ENCODE measurements at places on chromosomes 16 and 17.

DNA sequence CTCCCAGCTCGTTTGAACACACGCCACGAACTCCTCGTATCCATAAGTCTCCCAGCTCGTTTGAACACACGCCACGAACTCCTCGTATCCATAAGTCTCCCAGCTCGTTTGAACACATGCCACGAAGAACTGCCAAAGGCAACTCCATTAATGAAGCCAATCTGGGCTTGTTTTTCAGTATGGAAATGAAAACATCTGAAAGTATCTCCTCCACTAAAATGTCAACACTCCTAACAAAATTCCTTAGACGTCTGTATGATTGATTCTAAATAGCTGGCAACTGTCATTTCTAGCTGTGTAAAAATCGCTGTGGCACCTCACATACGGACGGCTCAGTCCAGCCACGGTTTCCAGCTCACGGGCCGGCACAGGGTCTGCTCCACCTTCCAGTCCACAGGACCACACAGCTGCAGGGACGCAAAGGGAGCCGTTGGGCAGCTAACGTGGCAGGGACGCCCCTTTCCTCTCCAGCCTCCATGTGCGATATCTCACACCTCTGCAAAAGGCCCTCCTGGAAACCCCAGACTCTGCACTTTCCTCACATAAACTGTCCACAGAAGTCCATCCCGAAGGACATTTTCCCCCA is 67.1 kb upstream of the METRNL start:
- peak; percentile 49 for DNase-seq

DNA sequence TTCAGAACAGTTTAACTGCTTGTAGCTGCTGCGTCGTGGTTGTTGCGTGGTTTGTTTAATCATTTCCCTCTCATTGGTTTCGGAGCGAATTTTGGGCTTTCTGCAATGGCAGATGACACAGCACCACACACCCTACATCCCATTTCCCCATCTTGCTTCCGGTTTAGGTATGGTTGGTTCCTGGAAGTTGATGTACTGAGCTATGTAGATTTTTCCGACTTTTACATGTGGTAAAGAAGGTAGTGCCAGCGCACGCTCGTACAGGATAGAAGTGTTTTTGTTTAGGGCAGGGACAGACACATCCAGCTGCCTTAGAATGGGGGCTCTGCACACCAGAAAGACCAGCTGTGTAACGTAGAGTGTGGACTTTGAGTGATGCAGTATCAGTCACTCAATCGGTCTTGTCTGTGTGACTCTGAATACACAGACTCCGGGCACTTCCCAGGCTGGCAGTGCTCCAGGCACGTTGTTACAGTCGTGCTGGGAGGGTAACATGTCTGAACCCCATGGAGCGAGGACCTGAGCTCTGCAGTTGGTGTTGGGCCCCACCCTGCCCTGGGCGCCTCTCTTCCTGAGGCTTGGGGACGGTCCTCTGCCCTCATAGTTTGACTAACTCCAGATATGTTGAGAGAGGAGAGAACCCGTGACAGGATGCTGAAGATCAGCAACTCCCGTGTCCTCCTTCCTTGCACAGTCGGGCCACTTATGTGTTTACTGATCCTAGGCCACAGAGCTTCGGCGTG is 172.0 kb upstream of the CHMP6 start:
- no peak for DNase-seq

- DNase-seq, result no peak
Measured at GRCh38 chr17:33335491-33336173, 42.5 kb upstream of the ASIC2 start.

- no peak for DNase-seq
Measured at GRCh38 chr17:83131401-83132011, 52.1 kb downstream of the METRNL start.

DNA sequence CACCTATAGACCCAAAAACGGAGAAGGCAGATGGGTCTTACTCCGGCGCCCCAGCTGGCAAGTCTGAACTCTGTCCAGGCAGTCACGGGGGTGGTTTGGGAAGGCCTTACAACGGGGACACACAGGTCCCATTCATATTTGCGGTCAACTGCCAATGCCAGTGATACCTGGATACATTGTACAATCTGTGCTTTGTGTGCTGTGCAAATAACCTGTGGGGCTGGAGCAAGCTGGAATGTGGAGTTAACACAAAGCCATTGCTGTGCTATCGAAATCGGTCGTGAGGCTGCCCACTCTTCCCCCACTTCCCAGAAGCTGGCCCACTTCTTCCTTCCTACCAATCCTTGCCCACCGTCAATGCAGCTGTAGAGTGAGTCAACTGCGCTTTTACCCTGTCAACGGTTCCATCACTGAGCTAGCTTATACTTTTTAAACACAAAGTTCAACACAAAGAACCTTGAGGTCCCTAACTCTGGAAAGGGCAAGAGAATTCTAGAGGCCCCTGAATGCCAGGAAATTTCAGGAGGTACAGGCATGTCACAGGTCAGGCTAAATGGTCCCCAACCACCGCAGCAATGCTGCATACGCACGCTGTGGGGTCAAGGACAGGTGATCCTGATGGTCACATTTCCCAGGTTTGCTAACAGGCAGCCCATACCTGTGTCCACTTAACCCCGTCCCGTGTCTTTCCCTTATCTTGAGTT is 122.8 kb downstream of the ZFHX3 start:
- no peak for DNase-seq

GRCh38 chr17:17845046-17845775 is 8.4 kb upstream of the SREBF1 start:
- DNase-seq, result no peak

GRCh38 chr16:82655072-82655714 is 28.4 kb downstream of the CDH13 start:
- DNase-seq, result peak; percentile 89

GRCh38 chr17:10624969-10625368 is 32.1 kb downstream of the MYH3 start:
- no peak for DNase-seq

DNA sequence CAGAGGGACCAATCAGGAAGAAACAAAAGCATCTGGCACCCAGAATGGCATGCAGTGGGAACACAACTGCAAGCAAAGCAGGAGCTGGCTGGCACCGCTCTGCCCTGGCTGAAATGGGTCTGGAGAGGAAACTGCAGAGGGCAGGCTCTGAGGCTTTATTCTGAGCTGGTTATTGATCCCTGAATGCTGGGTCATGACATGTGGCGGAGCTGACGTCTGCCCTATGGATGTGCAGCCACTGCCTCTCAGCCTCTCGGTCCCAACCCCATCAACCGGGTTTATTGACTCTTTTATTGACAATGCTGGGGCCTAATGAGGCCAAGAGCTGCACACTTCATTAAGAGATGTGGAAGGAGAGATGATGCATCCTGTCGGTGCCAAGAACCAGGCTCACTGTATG is 3.9 kb upstream of the SKAP1 start:
- no peak for DNase-seq

All from AG10803 (cell line).